ENCODE measurements at places on chromosomes 7 and 10.

DNA sequence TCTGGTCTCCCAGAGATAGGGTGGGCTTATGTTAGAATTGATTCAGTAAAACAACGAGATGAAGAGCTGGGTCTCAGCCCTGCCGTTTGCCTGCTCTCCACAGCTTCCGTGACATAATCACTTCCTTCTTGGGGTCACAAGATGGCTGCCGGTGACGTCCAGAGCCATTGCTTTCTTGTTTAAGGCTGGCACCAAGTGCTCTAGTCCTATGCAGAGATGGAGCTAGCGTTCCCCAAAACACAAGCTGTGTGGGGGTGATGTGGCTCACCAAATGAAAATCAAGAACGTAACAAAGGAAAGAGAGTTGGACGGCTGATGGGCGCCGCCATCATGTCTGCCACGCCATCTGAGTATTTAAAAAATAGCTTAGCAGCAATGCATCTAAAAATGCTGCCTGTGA, 296.1 kb downstream of the CAMK1D start:
- no peak for DNase-seq

GRCh38 chr10:128069351-128070051, 56.7 kb downstream of the MKI67 start:
- DNase-seq: peak; percentile 51

- DNase-seq: no peak
Measured at GRCh38 chr10:57579926-57580325, 687.8 kb downstream of the IPMK start.

DNA sequence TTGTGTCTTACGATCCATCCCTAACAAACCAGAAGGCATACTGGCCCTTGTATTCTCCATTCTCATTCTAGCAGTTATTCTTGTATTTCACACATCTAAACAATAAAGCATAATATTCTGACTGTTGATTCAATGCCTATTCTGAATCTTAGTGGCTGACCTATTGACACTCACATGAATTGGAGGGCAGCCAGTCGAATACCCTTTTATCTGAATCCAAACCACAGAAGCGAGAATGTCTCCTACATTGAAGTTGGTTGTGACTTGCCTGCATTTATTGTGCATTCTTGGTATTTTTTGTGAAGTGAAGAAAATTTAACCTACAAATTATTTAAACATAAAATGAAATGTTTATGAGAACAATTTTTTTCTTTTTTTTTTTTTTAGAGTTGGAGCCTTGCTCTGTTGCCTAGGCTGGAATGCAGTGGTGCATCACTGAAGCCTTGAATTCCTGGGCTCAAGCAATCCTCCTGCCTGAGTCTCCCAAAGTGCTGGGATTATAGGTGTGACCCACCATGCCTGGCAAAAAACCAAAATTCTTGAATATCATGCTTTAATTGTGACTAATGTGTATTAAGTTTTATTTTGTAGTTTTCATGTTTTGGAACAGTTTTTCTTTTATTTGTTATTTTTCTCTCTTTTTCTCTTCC, 22.7 kb downstream of the EXOC4 start:
- DNase-seq: no peak

- no peak for DNase-seq
Measured at GRCh38 chr10:6398399-6398798, 181.7 kb downstream of the PRKCQ start.

DNA sequence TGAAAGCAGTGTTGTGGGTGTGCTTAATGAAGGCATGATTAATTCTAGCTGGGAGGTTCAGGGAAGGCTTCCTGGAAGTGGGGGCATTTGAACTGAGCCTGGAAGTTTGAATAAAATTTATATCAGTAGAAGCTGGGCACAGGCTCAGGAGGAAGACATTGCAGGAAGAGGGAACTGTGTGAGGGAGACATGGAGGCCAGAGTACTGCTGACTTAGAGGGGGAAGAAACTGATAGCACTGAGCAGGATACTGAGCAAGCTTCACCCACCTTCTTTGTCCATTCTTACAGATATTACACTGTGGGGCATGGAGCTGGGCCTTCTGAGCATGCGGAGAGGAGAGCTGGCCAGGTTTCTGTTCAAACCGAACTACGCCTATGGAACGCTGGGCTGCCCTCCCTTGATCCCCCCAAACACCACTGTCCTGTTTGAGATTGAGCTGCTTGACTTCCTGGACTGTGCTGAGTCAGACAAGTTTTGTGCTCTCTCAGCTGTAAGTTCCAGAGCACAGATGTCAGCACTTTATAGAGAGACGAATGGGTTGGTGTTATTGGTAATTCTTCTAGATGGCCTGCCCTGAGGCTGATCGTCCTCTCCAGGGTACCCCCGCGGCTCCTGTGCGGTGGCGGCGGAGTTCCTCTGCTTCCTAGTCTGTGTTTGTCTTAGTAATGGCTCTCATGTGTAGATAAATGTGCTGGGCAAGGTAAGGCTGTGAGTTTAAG, 2.1 kb downstream of the FKBP6 start:
- DNase-seq: no peak

- DNase-seq: no peak
Measured at GRCh38 chr10:52284416-52285013, 29.6 kb upstream of the DKK1 start.

- no peak for DNase-seq
Measured at GRCh38 chr10:12768156-12769100, 233.1 kb downstream of the CCDC3 start.

GRCh38 chr10:120328647-120329046, 128.4 kb upstream of the PLPP4 start:
- no peak for DNase-seq

GRCh38 chr7:135348493-135348892, 114.9 kb downstream of the STRA8 start:
- no peak for DNase-seq

GRCh38 chr7:3267966-3268690, 32.9 kb upstream of the SDK1 start:
- DNase-seq: no peak

- DNase-seq: no peak
Measured at GRCh38 chr7:13979671-13980435, 9.6 kb downstream of the ETV1 start.

All from stimulated activated CD8-positive, alpha-beta memory T cell treated with anti-CD3 and anti-CD28 coated beads, Interleukin-2, amount 100 ng/mL, for 1 hour (primary cell).